ENCODE measurements at places on chromosomes 2 and 18. TPM values are rescaled to one million over a fixed set of nuclear protein-coding genes. Genes with fewer than 3 reads are reported as not detected.

- peak; percentile 4 for DNase-seq
Observed at GRCh38 chr2:196914867-196915460, 11.5 kb downstream of the PGAP1 start.

- DNase-seq, result no peak
Observed at GRCh38 chr2:213545481-213545880, 261.2 kb downstream of the SPAG16 start.

DNA sequence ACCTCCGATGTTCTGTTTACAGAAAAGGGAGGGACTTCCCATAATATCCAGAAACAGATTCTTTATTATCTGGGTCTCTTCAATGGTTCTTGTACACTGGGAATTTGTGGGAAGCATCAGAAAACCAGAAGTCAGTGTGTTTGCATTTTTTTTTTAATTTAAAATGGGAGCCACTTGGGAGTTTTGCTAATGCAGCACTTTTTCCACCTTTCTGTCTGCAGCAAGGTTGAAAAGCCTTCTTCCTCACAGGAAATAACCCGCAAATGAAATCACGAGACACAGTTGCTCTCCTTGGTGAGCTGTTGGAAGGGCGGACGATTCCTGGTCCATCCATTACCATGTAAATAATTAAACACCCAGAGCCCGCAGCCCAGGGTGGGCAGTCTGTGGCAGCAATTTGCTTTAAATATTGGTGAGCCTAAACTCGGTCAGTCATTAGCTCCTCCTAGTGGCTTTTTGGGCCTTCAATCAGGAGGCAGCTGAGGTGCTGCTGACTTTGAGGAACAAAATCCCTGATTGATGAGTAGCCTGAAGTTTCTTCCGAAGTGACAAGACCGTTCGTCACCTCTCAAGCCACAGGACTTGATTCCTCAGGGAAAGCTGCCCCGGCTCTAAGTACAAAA is 471.5 kb downstream of the EPHA4 start:
- DNase-seq, result no peak

- DNase-seq, result no peak
Observed at GRCh38 chr2:172607379-172607928, 51.6 kb downstream of the PDK1 start.

DNA sequence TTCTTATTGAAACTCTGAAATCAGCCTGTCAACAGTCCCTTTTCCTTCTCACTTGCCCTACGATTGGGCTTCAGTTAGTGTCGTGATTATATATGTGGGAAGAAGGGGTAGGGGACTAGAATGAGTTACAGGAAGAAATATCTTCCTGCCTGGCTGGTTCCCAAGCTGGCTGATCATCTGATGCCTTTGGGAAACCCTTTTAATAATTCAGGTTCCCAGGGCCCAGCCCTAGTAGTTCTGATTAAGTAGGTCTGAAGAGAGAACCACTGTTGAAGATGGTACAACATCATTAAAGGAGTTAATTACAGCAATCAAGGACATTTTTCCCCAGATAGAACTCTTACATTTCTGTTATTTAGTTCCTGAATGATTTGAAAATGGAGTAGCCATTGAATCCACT is 110.1 kb upstream of the EML6 start:
- peak; percentile 5 for DNase-seq

Gene SPATA3
- total RNA-seq, result not detected

Gene HS6ST1
- total RNA-seq, result 11.9 TPM

Gene DYNC2LI1
- 17.0 TPM for total RNA-seq
